ENCODE measurements at places on chromosomes 4 and X. TPM values are rescaled to one million over a fixed set of nuclear protein-coding genes. Genes with fewer than 3 reads are reported as not detected.

SPANXN1 gene
- polyA plus RNA-seq: not detected

SSX1 gene
- polyA plus RNA-seq: not detected

TSPAN5 gene
- polyA plus RNA-seq: 66.0 TPM

NALF2 gene
- polyA plus RNA-seq: 0.60 TPM

FAM114A1 gene
- 3.0 TPM for polyA plus RNA-seq

IBSP gene
- 0.62 TPM for polyA plus RNA-seq

ARL9 gene
- 65.9 TPM for polyA plus RNA-seq

C4orf51 gene
- not detected for polyA plus RNA-seq

UGT2B15 gene
- not detected for polyA plus RNA-seq

ADH1C gene
- not detected for polyA plus RNA-seq

Measured in Purkinje cell (primary cell).